H54 (cell line): ENCODE measurements at places on chromosomes 3 and 15.

DNA sequence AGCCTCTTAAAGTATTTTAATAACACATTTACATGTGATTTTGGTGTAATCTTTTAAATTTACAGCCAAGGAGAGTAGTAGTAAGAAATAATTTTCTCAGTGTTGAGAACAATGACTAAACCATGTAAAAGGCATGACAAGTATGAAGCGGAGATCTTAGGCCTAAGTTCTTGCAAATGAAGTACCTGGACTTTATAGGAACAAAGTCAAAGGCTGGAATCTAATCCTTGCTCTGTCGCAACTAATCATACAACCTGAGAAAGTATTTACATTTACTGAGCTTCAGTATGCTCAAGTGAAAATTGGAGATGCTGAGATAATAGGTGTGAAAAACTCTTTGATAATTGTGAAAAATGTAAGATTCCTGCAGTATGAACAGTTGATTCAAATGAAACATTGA lies 86.4 kb upstream of the VGLL3 start:
- DNase-seq = no peak

- no peak for DNase-seq
Measured at GRCh38 chr3:28847736-28848135, 433.1 kb upstream of the RBMS3 start.

DNA sequence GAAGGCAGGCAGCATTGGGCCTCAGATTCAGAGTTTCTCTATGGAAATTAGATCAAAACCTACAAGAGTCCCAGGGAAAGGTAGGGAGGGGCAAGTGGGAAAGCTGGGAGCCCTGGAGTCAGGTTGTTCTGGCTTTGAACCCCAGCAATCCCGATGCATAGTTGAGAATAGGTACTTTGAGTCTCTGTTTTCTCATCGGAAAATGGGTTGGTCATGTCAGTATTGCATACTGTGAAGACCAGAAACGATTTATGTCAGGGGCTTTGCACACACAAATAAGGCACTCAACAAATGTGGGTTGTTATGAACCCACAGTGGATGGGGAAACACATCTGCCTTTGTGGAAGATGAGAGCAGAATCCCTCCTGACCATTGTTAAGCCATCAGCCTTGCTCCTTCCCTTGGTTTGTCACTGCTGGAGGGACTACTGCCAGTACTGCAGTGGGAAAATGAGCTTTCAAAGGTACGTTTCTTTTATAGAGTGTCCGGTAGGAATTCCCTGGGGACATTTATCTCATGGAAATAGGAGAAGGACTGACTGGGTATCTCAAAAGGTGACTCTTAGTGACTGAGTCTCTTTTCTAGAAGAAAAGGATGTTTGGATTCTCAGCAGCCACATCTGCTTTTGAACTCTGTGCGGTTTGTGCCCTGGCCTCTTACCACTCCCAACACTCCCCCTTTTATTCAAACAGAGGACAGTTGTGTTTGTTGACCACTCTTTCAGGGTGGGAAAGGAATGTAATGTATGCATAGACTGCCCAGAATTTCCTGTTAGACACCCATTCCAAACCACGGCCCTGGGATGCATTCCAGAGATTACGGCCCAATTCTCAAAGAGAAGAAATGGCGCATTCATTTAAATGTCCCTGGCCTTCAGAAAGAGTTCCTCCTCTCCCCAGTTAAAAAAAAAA lies 54.6 kb upstream of the VILL start:
- peak; percentile 60 for DNase-seq

- DNase-seq = no peak
Measured at GRCh38 chr15:57405133-57405532, 28.8 kb downstream of the CGNL1 start.

- no peak for DNase-seq
Measured at GRCh38 chr3:113455446-113455845, 14.2 kb upstream of the CFAP44 start.

- no peak for DNase-seq
Measured at GRCh38 chr15:80780416-80781221, 1.4 kb downstream of the CEMIP start.
